ENCODE measurements at places on chromosomes 1 and 21.
A peak's percentile ranks its signal among the peaks of the same experiment; 100 is the strongest.

- no peak for DNase-seq
Observed at GRCh38 chr1:212909652-212910063, 40.7 kb upstream of the VASH2 start.

GRCh38 chr1:206776229-206776628, 3.9 kb upstream of the IL10 start:
- no peak for DNase-seq

DNA sequence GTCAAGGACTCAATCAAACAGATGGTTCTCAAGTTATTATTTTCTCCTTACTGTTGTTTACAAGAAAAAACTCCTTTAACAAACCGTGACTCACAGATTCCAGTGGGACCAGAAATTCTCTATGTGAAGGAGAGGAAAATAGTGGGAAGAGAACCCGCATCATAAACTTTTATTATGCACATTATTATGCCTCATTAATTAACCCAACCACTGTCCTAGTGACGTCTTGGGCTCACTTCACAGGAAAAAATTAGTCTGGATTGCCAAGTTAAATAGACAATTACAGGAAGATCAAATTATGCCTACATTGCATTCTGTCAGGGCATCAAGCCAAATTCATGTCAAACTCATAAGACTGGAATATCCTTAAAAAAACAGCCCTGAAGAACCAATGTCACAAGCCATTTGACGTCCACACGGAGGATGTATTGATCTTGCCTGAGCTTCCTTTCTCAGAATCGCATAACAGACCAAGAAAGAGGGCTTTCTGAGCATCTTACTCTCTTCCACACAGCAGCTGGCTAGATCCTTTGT, 347.8 kb downstream of the DUSP10 start:
- DNase-seq: peak; percentile 36

DNA sequence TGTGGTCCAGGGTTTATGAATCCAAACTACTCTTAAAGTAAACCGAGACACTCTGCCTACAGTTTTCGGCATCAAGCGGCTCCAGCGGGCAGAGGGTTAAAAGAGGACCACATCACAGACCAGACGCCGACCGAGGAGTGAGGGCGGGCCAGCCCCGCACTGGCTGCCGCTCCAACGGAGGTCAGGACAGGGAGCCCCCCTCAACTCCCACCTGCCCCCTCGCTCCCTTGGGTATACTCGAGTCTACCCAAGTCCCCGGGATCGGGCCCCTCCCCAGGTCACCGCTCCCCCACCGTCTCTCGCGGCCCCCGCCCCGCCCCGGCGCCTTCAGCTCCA, 312 bp downstream of the ARNT start:
- peak; percentile 57 for DNase-seq

DNA sequence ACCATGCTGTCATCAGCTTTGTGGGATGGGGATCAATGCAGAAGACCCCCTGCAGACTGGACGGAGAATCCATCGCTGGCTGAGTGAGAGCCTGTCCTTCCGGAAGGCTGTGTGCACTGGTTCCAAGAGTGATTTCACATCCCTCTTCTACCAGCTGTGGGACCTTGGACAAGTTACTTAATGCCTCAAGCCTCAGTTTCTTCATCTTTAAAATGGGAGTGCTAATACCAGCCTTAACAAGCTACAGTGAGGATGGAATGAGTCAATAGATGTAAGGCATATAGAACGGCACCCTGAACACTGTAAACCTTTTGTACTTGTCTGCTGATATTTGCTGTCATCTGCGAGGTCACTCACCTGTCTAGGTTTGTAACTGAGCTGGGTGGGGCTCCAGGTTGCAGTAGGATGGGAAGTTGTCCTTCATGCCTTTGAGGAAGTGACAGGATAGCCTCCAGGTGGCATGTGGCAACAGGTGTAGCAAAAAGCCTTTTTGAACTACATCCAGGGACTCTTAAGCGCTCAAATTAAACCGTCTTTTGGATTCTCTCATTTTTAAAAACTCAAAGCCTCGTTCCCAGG, 27.5 kb downstream of the TMEM51 start:
- DNase-seq: no peak

GRCh38 chr1:150985179-150985825, 3.2 kb downstream of the ANXA9 start:
- DNase-seq: no peak

GRCh38 chr1:204390751-204391466, 20.7 kb downstream of the PPP1R15B start:
- no peak for DNase-seq

DNA sequence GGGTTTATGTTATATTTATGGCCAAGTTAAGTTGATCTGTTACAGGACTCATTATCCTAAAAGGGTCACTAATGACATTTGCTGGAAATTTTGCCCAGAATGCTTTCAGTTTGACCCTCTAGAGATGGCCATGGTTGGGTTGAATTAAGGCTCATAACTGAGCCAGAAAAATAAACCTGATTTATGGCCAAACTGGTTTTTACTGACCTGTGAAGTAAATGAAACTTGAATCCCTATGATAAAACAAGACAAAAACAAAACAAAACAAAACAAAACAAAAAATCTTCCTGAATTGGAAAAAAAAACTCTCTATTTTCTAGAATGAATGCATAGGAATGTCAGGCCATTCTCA, 72.5 kb upstream of the CLDN14 start:
- no peak for DNase-seq

DNA sequence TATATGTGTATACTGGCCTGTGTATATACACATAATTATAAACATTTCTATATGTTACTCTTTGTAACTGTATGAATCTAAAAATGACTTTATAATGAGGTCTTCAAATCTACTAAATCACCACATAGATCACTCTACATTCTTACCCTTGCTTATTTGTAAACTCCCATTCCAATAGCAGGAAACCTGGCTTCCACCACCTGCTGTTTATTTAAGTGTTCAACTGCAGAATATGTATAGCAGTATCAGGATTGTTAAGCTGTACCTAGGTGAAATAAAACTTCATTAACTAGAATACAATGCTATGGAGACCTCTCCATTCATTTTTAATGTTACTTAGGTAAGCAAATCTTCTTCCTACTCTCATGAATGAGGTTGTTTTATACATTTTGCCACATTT, 1351.1 kb upstream of the B3GALT2 start:
- no peak for DNase-seq

GRCh38 chr1:53765657-53766056, 26.7 kb upstream of the GLIS1 start:
- DNase-seq: peak; percentile 33

DNA sequence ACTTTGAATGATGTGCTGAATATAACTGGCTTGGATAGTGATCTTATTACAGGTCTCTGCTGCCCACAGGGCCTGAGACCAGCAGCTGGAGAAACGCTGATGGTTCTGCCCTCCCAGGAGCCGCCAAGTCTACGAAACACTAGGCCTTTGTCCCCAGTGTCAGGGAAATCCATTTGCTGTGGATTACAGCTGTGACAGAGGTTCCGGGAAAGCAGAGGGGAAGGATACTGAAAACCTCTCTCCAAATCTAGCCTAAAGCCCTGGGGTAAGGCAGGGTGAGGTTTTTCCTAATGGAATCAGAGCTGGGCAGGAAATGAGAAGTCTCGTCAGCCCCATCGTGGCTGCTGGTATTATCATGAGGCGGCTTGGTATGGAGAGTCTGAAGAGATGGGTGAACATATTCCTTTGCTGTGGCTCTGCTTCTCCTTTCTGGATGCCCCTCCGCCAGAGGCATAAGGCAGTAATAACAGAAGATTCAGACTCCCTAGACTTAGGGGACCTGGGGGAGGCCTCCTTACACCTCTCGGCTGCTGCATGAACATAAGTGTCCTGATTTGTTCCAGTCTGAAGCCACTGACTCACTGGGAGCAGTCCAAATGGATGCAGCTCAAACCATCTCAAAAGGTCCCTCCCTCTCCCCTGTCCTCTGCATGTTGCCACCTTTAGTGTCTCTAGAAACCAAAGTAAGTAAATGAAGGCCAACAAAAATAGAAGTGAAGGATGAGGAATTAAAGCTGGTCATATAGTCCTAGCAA, 48.1 kb downstream of the PHC2 start:
- DNase-seq: no peak

GRCh38 chr1:226736908-226737818, 1.9 kb downstream of the ITPKB start:
- DNase-seq: peak; percentile 65

GRCh38 chr1:171173069-171173468, 12.0 kb upstream of the FMO2 start:
- no peak for DNase-seq

GRCh38 chr1:239976130-239976968, 115.3 kb upstream of the FMN2 start:
- peak; percentile 77 for DNase-seq

DNA sequence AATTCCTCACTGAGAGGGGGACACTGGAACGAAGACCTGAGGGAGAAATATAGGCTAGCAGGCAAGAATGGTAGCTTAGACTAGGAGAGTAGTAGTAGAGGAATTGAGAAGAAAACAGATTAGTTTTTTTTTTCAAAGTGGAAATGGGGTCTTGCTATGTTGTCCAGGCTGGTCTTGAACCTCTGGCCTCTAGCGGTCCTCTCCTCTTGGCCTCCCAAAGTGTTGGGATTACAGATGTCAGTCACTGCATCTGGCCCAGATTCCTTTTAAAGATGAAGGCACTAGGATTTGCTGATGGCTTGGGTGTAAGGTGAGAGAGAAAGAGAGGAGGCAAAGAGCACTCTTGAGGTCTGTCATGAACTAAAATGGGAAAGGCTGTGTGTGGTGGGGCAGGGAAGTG, 30.1 kb downstream of the NFASC start:
- no peak for DNase-seq

DNA sequence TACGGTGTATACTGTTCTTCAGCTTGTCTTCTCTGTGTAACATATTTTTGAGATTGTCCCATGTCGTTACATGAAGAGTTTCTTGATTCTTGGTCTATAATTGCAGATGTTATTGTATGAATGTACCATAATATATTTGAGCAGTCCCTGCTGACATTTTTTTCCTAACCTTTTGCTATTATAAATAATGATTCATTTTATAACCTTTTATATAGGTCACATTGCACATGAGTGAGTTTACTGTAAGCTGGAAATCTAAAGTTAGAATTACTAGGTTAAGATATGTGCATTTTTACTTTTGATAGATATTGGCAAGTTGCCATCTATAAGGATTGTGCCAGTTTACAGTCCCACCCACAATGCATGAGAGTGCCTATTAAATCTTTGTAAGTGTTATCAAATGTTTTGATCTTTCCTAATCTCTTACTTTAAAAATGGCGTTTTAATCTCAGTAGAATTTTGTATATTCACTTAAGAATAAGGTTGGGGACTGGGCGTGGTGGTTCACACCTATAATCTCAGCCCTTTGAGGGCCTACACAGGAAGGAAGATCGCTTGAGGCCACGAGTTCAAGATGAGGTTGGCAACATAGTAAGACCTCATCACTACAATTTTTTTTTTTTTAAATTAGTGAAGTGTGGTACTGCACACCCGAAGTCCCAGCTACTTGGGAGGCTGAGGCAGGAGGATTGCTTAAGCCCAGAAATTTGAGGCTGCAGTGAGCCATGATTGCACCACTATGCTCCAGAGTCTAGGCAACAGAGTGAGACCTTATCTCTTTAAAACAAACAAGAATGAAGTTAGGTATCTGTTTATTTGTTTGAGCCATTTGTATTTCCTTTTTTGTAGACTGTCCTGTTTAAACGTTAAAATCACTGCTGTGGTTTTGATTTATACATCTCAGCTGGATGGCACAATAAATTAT, 36.5 kb downstream of the ZMYM1 start:
- no peak for DNase-seq

DNA sequence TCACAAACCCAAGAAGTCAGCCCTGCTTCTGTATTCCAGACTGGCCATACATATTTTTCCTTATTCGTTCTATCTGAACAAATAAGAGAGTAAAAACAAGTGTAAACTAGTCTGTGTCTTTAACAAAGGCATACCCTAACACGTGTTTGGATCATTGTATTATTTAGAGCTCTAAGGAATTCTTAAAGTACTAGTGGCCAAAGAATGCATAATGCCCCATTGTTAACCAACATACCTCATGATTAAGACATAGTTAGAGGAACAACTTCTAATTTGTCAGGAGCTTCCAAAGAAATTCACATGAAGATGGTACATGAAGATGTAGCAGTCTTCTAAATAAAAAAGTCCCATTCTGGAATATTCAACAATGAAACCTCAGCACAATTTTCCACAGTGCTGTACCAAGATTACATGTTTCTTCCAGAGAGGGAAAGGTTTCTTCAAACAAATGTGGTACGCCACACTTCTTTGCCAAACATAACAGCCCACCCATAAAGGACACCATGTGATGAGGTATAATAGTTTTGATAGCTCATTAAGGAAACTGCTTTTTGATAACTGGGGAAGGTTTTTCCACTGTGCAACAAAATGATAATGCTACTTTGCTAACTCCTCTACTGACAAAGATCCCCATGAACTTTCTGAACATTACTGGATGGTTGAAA, 5.0 kb downstream of the PALMD start:
- no peak for DNase-seq

DNA sequence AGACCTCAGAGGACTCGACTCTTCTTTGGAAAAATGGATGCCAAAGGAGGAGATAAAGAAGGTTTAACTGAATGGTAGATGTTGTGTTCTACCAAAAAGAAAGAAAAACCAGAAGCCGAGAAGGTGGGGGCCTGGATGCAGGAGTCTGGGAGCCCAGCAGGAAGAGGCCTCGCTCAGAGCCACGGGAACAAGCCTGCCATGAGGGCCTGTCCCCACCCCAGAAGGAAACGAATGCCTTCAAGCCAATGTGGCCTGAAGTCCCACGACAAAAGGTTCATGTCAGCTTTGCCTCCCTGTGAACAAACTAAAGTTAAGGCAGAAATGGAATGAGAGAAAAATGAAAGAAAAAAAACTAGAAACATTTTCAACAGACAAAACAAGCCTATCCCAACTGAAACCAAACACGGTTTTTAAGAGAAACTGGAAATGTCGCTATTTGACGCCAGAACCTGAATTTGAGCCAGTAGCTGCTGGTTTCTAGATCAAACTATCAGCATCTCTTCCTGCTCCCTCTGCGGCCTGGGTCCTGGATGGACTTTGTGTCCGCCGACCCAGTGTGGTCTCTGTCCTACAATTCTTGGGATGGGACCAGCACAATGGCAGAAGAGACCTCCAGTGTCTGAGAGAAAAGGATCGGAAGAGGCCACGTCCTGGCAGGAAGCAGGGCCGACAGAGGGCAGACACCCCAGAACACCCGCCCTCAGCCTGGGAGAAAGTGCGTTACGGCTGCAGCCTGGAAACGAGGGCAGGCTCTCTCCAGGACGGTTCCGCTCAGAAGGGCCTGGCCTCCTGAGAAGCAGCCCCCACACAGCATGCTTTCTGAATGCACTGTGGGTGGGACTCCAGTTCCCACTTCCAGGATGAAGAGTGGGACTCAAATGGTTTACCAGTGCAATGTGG, 35.2 kb downstream of the SLC45A1 start:
- DNase-seq: no peak

GRCh38 chr1:159800177-159800930, 1.8 kb upstream of the FCRL6 start:
- no peak for DNase-seq

- peak; percentile 22 for DNase-seq
Observed at GRCh38 chr1:116538544-116538943, 32.3 kb downstream of the CD58 start.

Measured in AG20443 (cell line).